ENCODE measurements at places on chromosomes 7 and 10. TPM values are rescaled to one million over a fixed set of nuclear protein-coding genes. Genes with fewer than 3 reads are reported as not detected.

Gene ATE1
- total RNA-seq: 45.5 TPM

Gene BNIP3
- total RNA-seq: 67.8 TPM

Gene NKX1-2
- 0.15 TPM for total RNA-seq

Gene RARRES2
- 1.1 TPM for total RNA-seq

Gene PRPS1L1
- not detected for total RNA-seq

Gene UCN3
- total RNA-seq: not detected

Gene DOCK1
- 67.6 TPM for total RNA-seq

Gene GBF1
- total RNA-seq: 65.0 TPM

Gene CALY
- 1.9 TPM for total RNA-seq

Gene PKD2L1
- total RNA-seq: not detected

Gene NAT16
- 0.15 TPM for total RNA-seq

Gene RBAK
- total RNA-seq: 14.8 TPM

Gene ADCK2
- total RNA-seq: 21.6 TPM

Gene NODAL
- total RNA-seq: not detected

Gene EVX1
- total RNA-seq: 0.10 TPM

Gene VENTX
- total RNA-seq: not detected

Gene STRIP2
- total RNA-seq: 5.1 TPM

Gene C10orf53
- not detected for total RNA-seq

Gene ANKRD61
- total RNA-seq: 0.18 TPM

Gene OPN1SW
- total RNA-seq: not detected

Gene TAS2R5
- total RNA-seq: 0.77 TPM

Gene GDF2
- not detected for total RNA-seq

Gene SNX13
- total RNA-seq: 53.3 TPM

Gene ZDHHC6
- total RNA-seq: 40.3 TPM

Gene DMBT1
- 0.05 TPM for total RNA-seq

Gene IFIT1B
- total RNA-seq: not detected

Gene OLAH
- not detected for total RNA-seq

Gene VSTM4
- total RNA-seq: 0.13 TPM

Gene FXYD4
- total RNA-seq: not detected

Gene OR9A2
- total RNA-seq: not detected

Gene SFRP5
- 0.64 TPM for total RNA-seq

Gene ZNF365
- total RNA-seq: 22.8 TPM

Gene GRK5
- total RNA-seq: 29.0 TPM

Gene OAT
- total RNA-seq: 166 TPM

Gene SP8
- not detected for total RNA-seq

Gene GPRIN2
- total RNA-seq: 12.9 TPM

Gene CYP2C19
- total RNA-seq: 0.15 TPM

Gene NKX2-3
- 0.15 TPM for total RNA-seq

Gene BAMBI
- 3.9 TPM for total RNA-seq

Gene TEX47
- not detected for total RNA-seq

Gene NOD1
- 8.1 TPM for total RNA-seq

Gene HOXA7
- not detected for total RNA-seq

Gene ADARB2
- 0.31 TPM for total RNA-seq

Gene EDRF1
- total RNA-seq: 36.3 TPM

Gene ANXA8L1
- total RNA-seq: 0.26 TPM

Gene LEP
- total RNA-seq: not detected

Gene PTN
- 0.13 TPM for total RNA-seq

Gene PHYHIPL
- total RNA-seq: not detected

Gene KLF14
- total RNA-seq: 0.39 TPM

Gene MRLN
- total RNA-seq: not detected

Gene ZNF248
- 8.1 TPM for total RNA-seq

Gene HOXA3
- total RNA-seq: 30.2 TPM

Gene ZNF746
- 22.2 TPM for total RNA-seq

Gene HGF
- 0.49 TPM for total RNA-seq

Gene KCNMA1
- 91.9 TPM for total RNA-seq

Gene SLC13A1
- not detected for total RNA-seq

Gene LRIT1
- total RNA-seq: not detected

Gene TAF3
- total RNA-seq: 5.5 TPM

Data from Panc1 (cell line).